HCT116 (cell line): ENCODE measurements at places on chromosomes 2 and 18. TPM values are rescaled to one million over a fixed set of nuclear protein-coding genes. Genes with fewer than 3 reads are reported as not detected.
A peak's percentile ranks its signal among the peaks of the same experiment; 100 is the strongest.

The SGPP2 gene
- 1.6 TPM for total RNA-seq

The CNPPD1 gene
- 41.9 TPM for total RNA-seq

The VWA3B gene
- 0.47 TPM for total RNA-seq

The OTOS gene
- total RNA-seq, result not detected

The ANKRD29 gene
- total RNA-seq, result 8.8 TPM

The LYG2 gene
- 0.27 TPM for total RNA-seq

The ARHGEF4 gene
- 26.6 TPM for total RNA-seq

The MYCN gene
- not detected for total RNA-seq

GRCh38 chr2:126882181-126882580 is 16.5 kb upstream of the TEX51 start:
- H3K4me3 ChIP-seq, result no peak overlapping the region
- no peak overlapping the region for H3K27ac ChIP-seq
- no peak for DNase-seq

GRCh38 chr2:62379566-62379965 is 126.4 kb downstream of the TMEM17 start:
- no peak overlapping the region for H3K27ac ChIP-seq
- H3K36me3 ChIP-seq, result no peaks in the 10 kb centered on the region
- H3K27me3 ChIP-seq, result no peaks in the 10 kb centered on the region
- H3K4me3 ChIP-seq, result no peak overlapping the region
- H3K4me1 ChIP-seq, result no peaks in the 10 kb centered on the region
- no peak for DNase-seq

DNA sequence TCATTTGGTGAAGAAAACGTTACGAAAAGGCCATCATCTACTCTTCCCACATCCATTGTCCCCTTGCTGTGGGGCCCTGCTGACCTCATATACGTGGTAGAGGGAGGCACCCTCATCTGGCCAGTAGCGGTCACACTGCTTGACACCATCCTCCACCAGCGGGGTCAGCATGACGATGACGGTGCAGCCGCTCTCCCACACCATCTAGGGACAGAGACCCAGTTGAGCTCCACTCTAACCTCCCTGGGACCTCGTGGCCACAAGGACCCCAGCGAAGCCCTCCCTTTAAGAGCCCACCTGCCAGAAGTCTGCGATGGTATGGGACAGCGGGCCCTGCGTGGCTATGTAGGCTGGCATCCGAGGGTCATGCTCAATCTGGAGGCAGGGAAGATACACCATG is 13.1 kb downstream of the PTPRN start:
- no peaks in the 10 kb centered on the region for H3K36me3 ChIP-seq
- H3K27me3 ChIP-seq, result peaks cover 8% of the 10 kb centered on the region; the same call in 1 of the 2 replicates
- no peak overlapping the region for H3K27ac ChIP-seq

GRCh38 chr2:174342686-174343342 is 8.1 kb downstream of the SP9 start:
- no peak for DNase-seq
- no peaks in the 10 kb centered on the region for H3K4me1 ChIP-seq
- peaks cover under 1% of the 10 kb centered on the region; the same call in 1 of the 2 replicates for H3K36me3 ChIP-seq

DNA sequence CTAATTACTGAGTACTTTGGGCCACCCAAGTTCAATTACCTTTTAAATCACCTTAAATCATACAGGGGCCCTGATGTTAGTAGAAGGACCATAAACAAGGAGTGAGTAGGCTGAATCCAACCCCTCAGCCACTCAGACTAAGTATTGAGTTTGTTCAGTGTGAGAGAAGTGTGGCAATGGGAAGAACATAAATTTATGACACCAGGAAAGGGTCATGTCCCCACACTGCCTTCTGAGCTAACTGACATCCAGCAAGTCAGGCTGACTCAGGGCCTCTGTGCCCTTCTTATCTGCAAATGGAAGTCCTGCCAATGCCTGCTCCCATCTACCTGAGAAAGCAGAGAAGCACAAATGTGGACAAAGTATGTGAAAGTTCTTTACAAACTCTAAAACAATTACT is 12.9 kb downstream of the PLEKHM3 start:
- peaks cover 11% of the 10 kb centered on the region for H3K4me1 ChIP-seq
- H3K27ac ChIP-seq, result no peak overlapping the region
- no peak overlapping the region for H3K4me3 ChIP-seq
- H3K36me3 ChIP-seq, result no peaks in the 10 kb centered on the region
- DNase-seq, result no peak

DNA sequence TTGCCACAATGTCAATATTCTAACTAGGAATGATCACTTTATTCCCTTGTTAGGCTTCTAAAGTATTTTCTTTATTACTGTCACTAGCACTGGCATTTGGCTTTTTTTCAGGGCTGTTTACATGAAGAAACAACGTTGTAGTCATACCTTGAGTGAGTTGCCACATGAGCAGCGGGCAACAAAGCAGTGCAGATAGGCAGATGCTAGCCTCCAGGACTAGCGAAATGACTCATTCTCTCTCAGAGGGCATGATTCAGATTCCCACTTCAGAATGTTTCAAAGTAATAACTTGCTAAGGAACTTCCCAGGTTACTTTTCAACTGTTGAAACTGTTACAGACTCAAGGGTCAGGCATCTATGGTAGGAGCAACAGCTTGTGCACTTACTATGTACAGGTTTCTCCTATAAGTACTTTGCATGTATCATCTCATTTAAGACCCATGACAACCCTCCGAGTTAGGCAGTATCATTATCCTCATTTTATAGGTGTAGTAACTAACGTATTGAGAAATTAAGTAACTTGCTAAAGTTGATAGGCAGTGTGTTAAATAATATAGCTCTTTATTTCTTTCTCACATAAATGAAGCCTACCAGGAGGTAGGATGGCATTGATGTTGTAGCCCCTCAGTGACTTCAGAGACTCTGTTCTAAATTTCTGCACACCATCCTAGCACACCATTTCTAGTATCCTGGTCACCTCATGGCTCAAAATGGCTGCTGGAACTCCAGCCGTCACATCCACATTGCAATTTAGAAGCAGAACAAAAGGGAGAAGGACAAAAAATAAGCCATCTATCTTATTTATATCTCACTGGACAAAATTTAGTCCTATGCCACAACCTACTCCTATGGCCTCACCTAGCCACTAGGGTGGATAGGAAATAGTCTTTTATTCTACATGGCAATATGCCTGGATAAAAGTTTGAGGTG is 83.3 kb downstream of the ICOS start:
- H3K27me3 ChIP-seq, result no peaks in the 10 kb centered on the region
- no peak overlapping the region for H3K27ac ChIP-seq
- DNase-seq, result no peak
- no peak overlapping the region for H3K4me3 ChIP-seq
- no peaks in the 10 kb centered on the region for H3K36me3 ChIP-seq
- H3K4me1 ChIP-seq, result no peaks in the 10 kb centered on the region

GRCh38 chr2:136236019-136236418 is 118.1 kb upstream of the CXCR4 start:
- no peaks in the 10 kb centered on the region for H3K36me3 ChIP-seq
- H3K4me3 ChIP-seq, result no peak overlapping the region
- DNase-seq, result peak; percentile 95
- 0 out of 2 replicates have a peak, but pooled peaks cover 8% of the 10 kb centered on the region for H3K27me3 ChIP-seq
- H3K4me1 ChIP-seq, result peaks cover 42% of the 10 kb centered on the region
- no peak overlapping the region for H3K27ac ChIP-seq

GRCh38 chr2:8216397-8216796 is 465.5 kb upstream of the ID2 start:
- DNase-seq, result no peak
- no peaks in the 10 kb centered on the region for H3K36me3 ChIP-seq
- no peak overlapping the region for H3K27ac ChIP-seq
- no peaks in the 10 kb centered on the region for H3K27me3 ChIP-seq

DNA sequence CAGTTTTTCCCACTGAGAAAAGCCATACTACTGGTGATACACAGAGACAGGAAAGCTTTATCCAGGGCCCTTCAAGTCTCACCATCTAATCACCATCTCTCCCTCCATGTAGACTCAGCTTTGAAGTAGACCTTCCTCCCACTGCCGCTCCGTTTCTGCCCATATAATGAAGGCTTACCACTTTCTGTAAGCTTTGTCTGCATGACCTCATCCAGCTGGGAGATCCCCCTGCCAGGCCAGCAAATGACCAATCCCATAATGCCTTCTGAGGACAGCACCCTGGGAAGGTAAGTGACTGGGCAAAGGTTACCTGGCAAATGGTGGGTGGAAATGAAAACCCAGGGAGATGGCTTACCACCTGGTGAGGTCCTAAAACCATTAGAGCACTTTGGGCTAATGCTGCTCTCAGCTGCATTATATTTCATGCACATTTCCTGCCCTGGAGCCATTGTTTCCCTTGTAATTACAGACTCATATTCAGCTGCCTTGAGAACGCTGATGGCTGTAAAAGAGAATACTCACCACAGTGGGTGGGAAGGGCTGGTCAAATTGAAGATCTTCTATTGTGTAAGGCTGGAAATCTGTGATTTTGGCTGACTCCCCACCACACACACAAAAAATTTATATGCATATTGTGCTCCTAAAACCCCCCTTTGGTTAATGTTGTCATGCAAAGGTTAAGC is 350.7 kb upstream of the SYT4 start:
- H3K4me3 ChIP-seq, result no peak overlapping the region
- no peak for DNase-seq
- H3K4me1 ChIP-seq, result no peaks in the 10 kb centered on the region
- H3K27me3 ChIP-seq, result no peaks in the 10 kb centered on the region

- no peaks in the 10 kb centered on the region for H3K36me3 ChIP-seq
- no peaks in the 10 kb centered on the region for H3K4me1 ChIP-seq
- DNase-seq, result no peak
- no peak overlapping the region for H3K27ac ChIP-seq
Measured at GRCh38 chr2:118969734-118970395, 27.9 kb downstream of the MARCO start.

DNA sequence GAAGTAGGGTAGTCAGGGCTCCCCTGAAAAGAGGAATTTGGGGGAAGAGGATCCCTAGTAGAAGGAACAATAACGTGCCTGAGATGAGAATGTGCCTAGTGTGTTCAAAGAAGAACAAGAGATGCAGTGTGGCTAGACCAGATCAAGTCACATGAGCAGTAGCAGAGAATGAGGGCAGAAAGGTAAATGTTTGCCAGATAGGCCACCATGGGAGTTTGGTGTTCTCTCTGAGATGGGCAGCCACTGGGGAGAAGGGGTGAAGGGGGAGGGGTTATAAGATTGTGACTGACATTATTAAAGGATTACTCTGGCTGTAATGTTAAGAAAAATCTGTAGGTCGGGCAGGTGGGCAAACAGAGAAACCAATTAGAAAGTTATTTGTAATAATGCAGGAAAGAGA is 166.0 kb downstream of the LCLAT1 start:
- no peaks in the 10 kb centered on the region for H3K36me3 ChIP-seq
- no peaks in the 10 kb centered on the region for H3K4me1 ChIP-seq
- DNase-seq, result no peak
- no peak overlapping the region for H3K27ac ChIP-seq
- no peak overlapping the region for H3K4me3 ChIP-seq

GRCh38 chr2:151872463-151872862 is 44.2 kb upstream of the ARL5A start:
- H3K4me1 ChIP-seq, result no peaks in the 10 kb centered on the region
- no peaks in the 10 kb centered on the region for H3K27me3 ChIP-seq
- H3K36me3 ChIP-seq, result no peaks in the 10 kb centered on the region
- H3K4me3 ChIP-seq, result no peak overlapping the region
- H3K27ac ChIP-seq, result no peak overlapping the region

DNA sequence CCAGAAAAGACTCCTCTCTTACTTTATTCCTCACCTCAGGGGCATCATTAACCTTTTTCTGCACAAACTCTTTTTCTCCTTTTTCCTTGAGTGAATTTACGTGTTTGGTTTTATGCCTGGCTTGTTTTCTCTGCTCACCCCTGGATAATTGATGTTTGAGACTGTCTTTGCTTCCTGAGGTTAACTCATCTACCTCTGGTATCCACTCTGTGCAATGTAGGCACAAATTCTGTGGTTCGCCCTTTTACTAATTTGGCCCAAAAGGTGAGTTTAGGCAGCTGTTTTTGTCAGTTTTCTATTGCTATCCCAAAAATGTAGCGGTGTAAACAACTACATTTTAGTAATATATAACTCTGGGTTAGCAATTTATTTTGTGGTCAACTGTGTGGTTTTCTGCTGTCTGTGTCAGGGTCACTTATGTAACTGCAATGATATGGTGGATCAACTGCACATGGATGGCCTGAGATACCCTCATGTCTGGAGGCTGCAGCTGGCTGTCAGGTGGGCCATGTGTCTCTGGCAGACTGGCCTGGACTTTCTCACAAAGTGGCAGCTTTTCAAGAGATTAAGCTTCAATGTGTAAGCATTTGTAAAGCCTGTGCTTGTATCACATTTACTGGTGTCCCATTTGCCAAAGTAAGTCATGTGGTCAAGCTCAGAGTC is 329.7 kb downstream of the FSIP2 start:
- H3K36me3 ChIP-seq, result no peaks in the 10 kb centered on the region
- H3K27ac ChIP-seq, result no peak overlapping the region
- no peaks in the 10 kb centered on the region for H3K4me1 ChIP-seq
- H3K4me3 ChIP-seq, result no peak overlapping the region
- no peaks in the 10 kb centered on the region for H3K27me3 ChIP-seq
- DNase-seq, result no peak

DNA sequence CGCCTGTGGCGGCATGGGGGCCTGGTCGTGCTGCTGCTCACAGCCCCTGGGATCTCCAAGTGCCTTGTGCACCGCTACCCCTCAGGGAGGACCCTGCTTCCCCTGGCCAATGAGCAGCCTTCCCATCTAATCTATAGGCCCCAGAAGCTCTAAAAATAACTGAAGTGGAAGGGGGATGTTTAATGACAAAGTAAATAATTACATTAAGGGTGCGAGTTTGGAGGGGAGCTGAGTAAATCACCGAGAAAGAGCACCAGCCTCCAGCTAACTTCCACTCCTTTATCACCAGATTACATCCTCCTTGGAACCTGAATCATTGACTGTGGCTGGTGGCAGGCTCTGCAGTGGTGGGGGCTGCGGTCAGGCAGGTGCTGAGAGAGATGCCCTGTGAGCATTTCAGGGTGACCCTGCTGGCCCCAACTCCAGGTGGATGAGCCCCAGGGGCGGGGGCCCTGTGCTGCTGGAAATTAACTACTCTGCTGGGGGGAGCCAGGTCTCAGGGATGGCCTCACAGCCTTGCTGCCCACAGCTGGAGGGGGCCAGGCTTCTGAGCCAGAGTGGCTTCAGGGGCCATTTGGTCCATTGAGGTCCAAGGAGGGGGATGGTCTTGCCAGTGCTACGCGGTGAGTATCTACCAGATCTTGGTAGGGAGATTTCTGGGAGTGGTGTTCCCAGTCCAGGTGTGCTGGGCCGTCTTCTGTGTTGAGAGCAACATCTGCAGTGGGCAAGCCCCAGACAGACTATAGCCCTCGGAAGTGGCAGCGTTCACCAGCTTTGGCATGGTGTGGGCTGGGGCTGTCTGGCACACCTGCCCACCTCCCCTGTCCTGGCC is 74.2 kb downstream of the GLI2 start:
- no peaks in the 10 kb centered on the region for H3K27me3 ChIP-seq
- no peaks in the 10 kb centered on the region for H3K36me3 ChIP-seq
- H3K27ac ChIP-seq, result no peak overlapping the region
- H3K4me1 ChIP-seq, result no peaks in the 10 kb centered on the region

- no peak for DNase-seq
- no peaks in the 10 kb centered on the region for H3K27me3 ChIP-seq
- H3K4me1 ChIP-seq, result no peaks in the 10 kb centered on the region
- H3K4me3 ChIP-seq, result no peak overlapping the region
- no peak overlapping the region for H3K27ac ChIP-seq
- H3K36me3 ChIP-seq, result no peaks in the 10 kb centered on the region
Measured at GRCh38 chr2:140349695-140350094, 1569.5 kb upstream of the NXPH2 start.
